ENCODE measurements at places on chromosomes 5 and 9. TPM values are rescaled to one million over a fixed set of nuclear protein-coding genes. Genes with fewer than 3 reads are reported as not detected.

DNA sequence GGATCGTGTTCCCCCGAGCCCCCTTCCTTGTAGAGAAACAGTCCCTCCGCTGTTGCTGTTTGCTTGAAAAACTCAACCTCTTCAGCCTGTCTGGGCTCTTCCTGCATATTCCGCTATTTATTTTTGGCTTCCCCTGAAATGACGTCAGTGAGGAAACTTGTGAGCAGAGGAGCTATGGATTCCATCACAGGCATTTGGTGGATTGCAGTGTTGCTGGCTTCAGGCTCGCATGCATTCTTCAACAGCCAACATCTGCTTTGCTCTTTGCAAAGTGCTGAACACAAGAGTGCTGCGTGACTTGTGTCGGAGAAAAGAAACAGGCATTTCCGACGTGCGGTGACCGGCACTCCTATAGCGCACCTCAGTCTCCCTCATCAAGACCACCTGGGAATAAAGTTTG is 232.7 kb downstream of the RFK start:
- H3K4me3 ChIP-seq = no peak overlapping the region
- H3K36me3 ChIP-seq = no peaks in the 10 kb centered on the region
- no peak for DNase-seq
- H3K27ac ChIP-seq = no peak overlapping the region
- H3K4me1 ChIP-seq = peaks cover 6% of the 10 kb centered on the region
- H3K27me3 ChIP-seq = no peaks in the 10 kb centered on the region

DNA sequence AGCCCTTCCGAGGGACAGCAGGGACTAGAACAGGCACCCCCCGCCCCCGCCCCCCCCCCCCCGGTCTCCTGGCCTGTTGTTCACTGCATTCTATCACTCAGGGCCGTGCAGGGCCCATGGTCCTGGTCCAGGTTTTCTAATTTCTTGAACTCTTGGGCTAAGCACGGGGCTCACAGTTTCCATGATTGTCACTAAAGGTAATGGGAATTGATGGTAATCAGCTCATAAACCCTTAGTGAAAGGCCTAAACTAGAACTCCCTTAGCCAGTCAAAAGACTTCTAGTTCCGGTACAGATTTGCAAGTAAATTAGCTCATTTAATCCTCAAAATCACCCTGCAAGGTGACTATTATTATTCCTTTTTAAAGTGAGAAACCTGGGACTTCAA is 14.7 kb upstream of the PWWP2A start:
- H3K4me1 ChIP-seq = no peaks in the 10 kb centered on the region
- no peak for DNase-seq
- H3K27me3 ChIP-seq = no peaks in the 10 kb centered on the region
- peak overlapping the region; percentile 71 for H3K27ac ChIP-seq
- H3K4me3 ChIP-seq = no peak overlapping the region

DNA sequence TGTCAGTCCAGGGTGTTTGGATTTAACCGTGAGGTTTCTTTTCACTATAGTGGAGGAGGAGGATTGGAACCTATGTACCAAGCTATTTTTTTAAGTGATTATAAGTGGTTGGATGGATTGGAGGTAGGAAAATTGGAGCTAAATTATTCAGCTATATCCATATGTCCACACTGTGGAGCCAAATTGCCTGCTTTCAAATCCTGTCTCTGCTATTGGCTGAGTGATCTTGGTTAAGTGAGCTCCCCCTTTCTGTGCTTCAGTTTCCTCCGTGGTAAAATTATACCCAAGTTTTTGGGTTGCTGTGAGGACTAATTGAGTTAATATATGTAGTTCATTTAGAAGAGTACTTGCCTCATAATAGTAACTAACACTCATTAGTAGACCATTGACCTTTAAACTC is 2.5 kb downstream of the CENPP start:
- no peak for DNase-seq
- H3K27me3 ChIP-seq = no peaks in the 10 kb centered on the region
- H3K4me1 ChIP-seq = peaks cover 12% of the 10 kb centered on the region
- no peak overlapping the region for H3K27ac ChIP-seq

DNA sequence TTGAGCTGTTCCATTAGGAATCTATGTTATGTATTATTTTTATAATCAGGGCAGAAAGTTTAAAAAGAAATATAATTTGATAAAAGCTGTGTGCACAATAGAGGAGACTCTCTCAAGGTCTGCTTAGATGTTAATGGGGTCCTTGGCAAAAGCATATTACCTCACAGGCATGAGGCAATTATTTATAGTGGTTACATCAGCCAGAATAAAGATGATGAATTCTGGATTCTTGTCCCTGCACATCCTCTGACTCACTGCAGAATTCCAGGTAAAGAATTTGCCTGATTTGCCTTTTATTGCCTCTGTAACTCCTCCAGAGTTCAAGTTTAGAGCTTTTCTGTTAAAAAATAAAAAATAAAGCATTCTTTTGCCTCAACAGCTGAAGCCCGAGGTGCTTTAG is 253.6 kb downstream of the MAST4 start:
- no peak overlapping the region for H3K4me3 ChIP-seq
- H3K4me1 ChIP-seq = no peaks in the 10 kb centered on the region

DNA sequence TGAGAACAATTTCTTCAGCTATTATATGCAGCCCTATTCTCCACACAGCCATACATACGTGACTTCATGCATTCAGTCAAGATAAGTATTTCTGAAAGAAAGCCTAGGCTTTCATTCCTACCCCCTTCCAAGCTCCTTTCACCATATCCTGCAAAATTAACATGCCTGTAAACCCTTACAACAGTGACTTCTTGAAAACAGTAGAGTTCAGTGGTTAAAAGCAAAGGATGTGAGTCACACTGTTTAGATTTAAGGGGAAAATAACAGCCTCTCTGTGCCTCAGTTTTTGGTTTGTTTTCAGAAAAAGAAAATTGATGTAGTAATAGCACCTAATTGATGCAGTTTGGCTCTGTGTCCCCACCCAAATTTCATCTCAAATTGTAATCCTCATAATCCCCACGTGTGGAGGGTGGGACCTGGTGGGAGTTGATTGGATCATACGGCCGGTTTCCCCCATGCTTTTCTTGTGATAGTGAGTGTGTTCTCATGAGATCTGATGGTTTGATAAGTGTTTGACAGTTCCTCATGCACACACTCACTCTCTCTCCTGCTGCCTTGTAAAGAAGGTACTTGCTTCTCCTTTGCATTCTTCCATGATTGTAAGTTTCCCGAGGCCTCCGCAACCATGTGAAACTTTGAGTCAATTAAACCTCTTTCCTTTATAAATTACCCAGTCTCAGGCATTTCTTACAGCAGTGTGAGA is 264.8 kb downstream of the CETN3 start:
- H3K27me3 ChIP-seq = no peaks in the 10 kb centered on the region
- no peak overlapping the region for H3K4me3 ChIP-seq
- no peak for DNase-seq
- no peaks in the 10 kb centered on the region for H3K4me1 ChIP-seq
- H3K27ac ChIP-seq = no peak overlapping the region

GRCh38 chr5:109640976-109641375 is 48.8 kb upstream of the MAN2A1 start:
- no peak for DNase-seq
- no peaks in the 10 kb centered on the region for H3K36me3 ChIP-seq
- no peak overlapping the region for H3K4me3 ChIP-seq
- no peak overlapping the region for H3K27ac ChIP-seq

DNA sequence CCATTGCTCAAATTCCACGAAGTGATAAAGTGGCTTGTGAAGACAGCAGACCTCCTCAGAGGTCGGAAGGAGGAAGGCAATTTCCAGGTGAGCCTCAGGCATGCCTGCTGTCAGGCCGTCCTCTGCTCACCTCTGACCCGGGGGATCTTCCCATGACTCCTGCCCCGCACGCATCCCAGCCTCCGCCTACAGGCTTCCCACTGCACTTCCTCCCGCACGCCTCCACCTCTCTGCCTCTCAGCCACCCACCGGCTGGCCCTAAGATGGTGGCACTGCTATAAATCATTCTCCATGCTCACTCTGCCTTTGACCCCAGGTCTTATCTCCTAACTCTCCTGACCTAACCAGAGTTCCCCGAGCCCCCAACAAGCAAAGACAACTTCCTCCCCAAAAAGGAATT is 49.4 kb upstream of the DNAH5 start:
- H3K4me1 ChIP-seq = no peaks in the 10 kb centered on the region
- H3K36me3 ChIP-seq = no peaks in the 10 kb centered on the region
- H3K27ac ChIP-seq = no peak overlapping the region
- H3K27me3 ChIP-seq = no peaks in the 10 kb centered on the region

Gene PCDHB8
- total RNA-seq = 4.2 TPM

Gene LTC4S
- 27.3 TPM for total RNA-seq

Gene BNC2
- 88.3 TPM for total RNA-seq

Data from tibial nerve (tissue), 4 donors.